ENCODE measurements at places on chromosomes 2 and 18.

DNA sequence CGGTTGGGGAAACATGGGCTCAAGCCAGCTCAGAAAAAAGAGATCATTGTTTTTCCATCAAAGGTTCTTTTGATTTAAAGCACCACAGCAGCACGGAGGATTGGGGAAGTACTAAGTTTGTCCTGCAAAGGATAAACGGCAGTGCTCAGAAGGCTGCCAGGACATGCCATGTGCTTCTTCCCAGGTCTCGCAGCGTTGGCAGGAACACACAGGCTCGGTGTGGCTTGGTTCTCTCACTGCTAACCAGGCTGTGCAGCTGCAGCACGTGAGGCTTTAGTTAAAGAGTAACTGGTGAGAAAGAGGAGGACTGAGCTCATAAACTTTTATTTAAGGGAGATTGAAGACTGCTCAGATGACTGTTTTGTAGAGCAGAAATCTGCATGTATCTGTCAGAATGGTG lies 264.3 kb downstream of the TSN start:
- no peak for DNase-seq

DNA sequence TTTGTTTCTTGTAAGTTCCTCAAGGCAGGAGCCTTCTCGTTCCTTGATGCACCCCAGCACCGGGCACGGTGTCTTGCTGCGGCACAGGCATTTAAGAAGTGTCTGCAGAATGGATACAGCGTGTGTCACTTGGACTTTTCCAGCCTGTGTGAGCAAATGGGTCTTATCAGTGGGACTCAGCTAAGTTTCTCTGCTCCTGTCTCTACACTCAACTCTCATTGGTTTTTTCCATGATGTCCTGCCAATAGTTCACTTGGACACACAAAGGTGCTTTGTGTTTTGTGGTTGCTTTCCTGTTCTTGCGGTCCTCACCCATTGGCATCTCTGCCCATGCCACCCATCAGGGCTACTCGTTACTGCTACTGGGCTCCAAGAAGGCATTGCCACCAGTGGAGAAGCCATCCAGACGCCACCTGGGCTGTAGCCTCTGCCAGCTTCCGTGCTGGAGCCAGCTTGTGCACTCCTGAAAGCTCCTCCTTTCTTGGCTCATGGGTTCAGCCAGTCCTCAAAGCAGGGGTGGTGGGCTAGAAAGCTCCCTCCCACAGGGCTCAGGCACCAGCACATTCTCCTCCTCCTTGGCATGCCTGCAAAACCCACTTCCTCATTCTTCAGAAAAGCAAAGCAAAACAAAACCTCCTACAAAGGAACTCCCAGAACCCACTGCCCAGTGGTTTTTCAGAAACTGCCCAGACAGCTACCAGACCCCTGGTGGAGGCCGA lies 41.4 kb downstream of the IL1R2 start:
- no peak for DNase-seq

DNA sequence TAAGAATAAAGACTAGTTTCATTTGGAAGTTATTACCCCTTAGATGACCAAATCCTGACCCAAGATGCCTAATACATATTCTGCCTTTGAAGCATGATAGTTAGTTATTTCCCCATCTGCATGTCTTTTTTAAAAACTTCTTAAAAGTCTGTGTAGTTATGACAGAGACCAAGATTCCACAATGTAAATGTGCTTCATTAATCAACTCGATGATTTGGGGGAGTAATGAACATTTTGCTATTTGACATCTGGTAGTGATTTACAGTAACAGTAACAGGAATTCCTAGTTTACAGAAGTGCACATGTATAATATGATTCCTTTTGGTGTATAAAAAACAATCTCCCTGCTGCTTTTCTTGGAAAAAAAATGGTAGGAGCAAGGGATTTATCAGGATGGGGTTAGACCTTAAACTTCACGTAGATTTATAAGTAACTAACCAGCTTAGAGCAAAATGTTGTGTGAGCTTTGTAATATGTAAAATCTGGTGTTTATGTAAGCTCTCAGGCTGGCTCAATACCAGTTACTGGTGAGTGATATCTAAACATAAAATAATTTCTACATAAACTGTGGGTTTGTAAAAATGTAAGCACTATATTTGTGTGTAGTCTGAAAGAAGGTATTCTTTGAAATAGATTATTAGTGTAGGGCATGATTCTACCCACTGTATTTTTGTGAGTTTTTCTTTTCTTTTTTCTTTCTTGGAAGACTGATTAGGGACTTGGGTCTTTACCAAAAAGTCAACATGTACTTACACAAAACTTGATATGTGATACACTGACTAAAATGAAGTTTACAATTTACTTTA lies 641.6 kb downstream of the EPHA4 start:
- no peak for DNase-seq

DNA sequence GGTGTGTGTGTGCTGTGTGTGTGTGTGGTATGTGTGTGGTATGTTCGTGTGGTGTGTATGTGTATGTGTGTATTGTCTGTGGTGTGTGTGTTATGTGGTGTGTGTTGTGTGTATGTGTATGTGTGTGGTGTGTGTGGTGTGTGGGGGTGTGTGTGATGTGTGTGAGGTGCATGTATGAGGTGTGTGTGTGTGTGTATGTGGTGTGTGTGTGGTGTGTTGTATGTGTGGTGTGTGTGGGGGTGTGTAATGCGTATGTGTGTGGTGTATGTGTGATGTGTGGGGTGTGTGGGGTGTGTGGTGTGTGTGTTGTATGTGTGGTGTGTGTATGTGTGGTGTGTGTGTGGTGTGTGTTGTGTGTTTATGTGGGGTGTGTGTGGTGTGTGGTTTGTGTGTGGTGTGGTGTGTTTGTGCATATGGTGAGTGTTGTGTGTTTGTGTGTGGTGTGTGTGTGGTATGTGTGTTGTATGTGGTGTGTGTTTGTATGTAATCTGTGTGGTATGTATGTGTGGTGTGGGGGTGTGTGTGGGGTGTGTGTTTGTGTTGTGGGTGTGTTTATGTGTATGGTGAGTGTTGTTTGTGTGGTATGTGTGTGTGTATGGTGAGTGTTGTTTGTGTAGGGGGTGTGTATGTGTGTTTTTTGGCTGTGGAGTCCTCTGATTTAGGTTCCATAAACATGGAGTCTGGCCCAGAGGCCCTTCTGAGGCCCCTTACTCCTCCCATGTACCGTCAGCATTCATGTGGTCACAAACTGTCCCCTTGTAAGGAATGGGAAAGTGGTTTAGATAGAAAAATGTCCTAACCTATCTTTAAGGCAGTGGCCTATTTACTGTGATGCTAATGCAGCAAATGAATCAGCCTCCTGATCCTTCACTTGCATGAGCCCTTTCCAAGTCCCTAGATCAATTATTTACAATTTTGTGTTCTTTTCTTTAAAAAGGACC lies 116.0 kb downstream of the ALPK2 start:
- no peak for DNase-seq

- DNase-seq, result no peak
Measured at GRCh38 chr18:56166914-56167313, 471.5 kb downstream of the TXNL1 start.

DNA sequence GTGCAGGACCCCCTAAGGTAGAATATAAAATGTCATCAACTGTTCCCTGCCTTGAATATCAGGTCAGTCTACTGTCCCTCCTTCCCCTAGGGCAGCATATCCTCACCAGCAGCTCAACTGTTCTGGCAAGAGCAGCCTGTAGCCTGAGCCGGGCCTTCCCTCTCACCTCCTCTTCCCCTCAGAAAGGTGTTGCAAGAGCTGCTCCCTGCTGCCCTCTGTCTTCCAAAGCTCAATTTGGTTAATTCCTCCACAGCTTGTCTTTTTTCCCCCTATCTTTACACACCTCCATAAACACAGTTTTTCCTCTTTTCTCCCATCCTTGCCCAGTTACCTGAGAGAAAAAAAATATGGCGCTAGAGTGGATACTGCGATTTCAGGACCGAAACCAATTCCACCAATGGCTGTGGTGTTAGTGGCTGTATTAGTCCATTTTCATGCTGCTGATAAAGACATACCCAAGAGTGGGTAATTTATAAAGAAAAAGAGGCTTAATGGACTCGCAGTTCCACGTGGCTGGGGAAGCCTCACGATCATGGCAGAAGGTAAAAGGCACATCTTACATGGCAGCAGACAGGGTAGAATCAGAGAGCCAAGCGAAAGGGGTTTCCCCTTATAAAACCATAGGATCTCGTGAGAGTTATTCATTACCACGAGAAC lies 184.7 kb downstream of the MREG start:
- DNase-seq, result peak; percentile 25

GRCh38 chr2:146826388-146826787 lies 1018.4 kb upstream of the ACVR2A start:
- DNase-seq, result no peak

DNA sequence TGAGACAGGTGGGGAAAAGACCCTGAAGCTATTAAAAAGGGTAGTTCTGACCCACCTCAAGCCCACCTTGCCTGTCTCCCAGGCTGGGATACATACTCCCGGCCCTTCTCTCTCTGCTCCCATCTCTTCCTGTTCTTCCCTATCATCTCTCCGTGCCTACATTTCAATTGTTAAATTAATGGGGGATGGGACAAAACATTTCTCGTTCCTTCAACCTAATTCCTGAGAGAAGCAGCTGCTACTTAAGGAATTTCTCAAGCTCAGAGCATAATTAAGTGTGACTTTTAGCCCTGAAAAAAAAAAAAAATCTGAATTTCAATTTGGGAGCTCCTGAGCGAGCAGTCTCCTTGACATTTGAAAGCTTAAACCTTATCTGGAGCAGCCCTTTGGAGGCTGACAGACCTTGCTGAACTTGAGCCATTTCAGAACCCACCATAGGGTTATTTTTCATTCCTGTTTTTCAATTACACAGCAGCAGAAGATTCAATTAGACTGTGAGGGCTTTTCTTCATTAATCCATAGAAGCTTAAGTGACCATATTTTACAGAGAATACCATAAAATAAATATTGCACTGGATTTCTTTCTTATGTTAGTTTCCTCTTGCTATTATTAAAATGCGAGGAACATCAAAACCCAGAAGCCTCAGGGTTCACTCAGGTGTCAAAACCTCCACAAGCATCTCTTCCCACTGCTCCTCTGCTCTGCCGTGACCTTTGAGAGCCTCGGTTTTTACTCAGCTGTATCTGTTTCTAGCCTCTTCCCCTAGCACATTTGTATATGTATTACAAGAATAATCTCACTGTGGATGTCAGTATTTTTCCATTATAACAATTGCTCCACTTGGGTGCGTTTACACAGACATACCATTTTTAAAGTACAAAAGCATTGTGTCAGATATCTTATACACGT lies 125.7 kb downstream of the B3GNT2 start:
- DNase-seq, result no peak

GRCh38 chr2:119574108-119574815 lies 30.0 kb downstream of the CFAP221 start:
- no peak for DNase-seq

DNA sequence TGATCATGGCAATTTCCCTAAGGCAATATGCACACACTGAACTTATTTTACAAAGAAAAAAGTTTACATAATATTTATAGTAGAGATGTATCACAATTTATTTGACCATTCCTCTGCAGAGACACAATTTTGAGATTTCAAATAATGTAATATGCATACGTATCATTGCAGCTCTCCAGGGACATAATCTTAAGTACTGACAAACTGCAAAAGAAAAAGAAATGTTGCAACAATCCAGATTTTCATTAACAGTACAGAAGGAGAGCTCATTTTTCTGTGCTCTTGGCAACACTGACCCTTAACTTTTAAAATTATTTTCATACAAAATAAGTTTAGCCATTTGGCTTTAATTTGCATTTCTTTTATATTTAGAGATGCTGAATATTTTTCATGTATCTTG lies 710.2 kb upstream of the SLC39A10 start:
- no peak for DNase-seq

DNA sequence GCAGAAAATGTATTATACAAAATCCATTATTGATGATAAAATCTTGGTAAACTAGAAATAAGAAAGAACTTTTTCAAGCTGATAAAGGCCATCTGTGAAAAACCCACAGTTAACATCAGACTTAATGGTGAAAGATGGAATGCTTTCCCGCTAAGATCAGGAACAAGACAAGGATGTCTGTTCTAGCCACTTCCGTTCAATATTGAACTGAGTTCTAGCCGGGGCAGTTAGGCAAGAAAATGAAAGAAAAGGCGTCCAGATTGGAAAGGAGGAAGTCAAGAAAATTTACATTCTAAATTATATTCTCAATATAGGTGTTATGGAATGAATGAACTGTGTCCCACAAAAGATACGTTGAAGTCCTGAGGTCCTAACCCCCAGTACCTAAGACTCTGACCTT lies 39.1 kb upstream of the DTNB start:
- no peak for DNase-seq

DNA sequence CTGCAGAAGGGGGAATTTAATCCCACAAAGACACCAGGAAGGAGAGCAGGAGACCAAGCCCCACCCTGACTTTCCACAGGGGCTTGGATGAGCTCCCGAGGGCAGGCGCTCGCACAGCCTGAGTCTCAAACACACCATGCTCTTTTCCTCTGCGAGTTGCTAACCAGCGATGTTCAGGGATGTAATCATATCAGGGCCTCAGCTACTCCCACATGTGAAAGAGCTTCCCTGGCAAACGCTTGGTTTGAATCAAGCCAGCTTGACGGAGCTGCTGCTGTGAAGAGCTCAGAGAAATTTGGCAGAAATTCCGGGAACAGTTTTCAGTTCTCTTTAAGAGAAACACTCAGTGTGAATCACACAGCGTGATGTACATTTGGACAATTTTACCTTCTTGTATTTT lies 385.8 kb downstream of the GALR1 start:
- DNase-seq, result no peak

- DNase-seq, result no peak
Measured at GRCh38 chr18:3666526-3667254, 216.7 kb downstream of the TGIF1 start.

DNA sequence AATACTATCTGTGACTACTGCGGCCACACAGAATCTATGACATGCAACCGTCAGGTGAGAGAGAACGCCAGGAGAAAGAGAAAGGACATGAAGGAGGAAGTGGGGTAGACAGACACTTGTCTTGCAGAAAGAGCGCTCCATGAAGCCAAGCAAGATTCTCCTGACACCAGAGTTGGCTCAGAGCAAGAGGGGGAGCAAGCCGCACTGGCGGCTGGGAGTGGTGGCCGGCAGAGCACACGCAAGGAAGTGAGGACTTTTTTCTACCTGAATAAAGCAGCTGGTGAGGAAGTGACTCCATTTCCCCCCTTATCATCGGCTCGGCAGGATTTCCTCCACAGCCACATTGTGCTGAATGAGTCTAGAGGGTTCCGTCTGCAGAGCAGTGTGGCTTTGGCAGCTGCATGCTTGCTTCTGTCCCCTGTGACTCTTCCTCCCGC lies 181.6 kb downstream of the BCL2 start:
- DNase-seq, result no peak

DNA sequence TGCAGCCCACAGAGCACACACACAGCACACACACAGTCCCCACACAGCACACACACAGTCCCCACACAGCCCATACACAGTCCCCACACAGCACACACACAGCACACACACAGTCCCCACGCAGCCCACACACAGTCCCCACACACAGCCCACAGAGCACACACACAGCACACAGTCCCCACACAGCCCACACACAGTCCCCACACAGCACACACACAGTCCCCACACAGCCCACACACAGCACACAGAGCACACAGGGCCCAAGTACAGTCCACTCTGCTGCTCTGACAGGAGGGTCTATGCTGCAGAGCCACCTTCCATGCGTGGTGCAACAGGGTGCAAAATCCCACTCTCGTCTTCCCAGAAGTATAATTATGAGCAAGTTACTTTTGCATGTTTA lies 240.5 kb upstream of the SALL3 start:
- DNase-seq, result no peak

GRCh38 chr2:241760301-241760771 lies 16.3 kb upstream of the GAL3ST2 start:
- DNase-seq, result no peak

GRCh38 chr18:1050012-1050657 lies 145.5 kb downstream of the ADCYAP1 start:
- no peak for DNase-seq

All from stimulated activated CD4-positive, alpha-beta T cell treated with anti-CD3 and anti-CD28 coated beads, Interleukin-12 subunit alpha, Interleukin-12 subunit beta, amount 100 ng/mL, for 4 hours (primary cell).